ENCODE measurements at places on chromosomes 6 and 20. TPM values are rescaled to one million over a fixed set of nuclear protein-coding genes. Genes with fewer than 3 reads are reported as not detected.

The PDE10A gene
- 6.8 TPM for polyA plus RNA-seq

The TAGAP gene
- 0.37 TPM for polyA plus RNA-seq

The WFDC11 gene
- not detected for polyA plus RNA-seq

The RBBP9 gene
- polyA plus RNA-seq, result 3.2 TPM

The MAPK14 gene
- 18.2 TPM for polyA plus RNA-seq

The MOXD1 gene
- polyA plus RNA-seq, result 0.80 TPM

The FILIP1 gene
- 73.2 TPM for polyA plus RNA-seq

The MCCD1 gene
- polyA plus RNA-seq, result not detected

The TXNDC5 gene
- polyA plus RNA-seq, result 65.6 TPM

The PPP1R14C gene
- 41.9 TPM for polyA plus RNA-seq

The FOXA2 gene
- not detected for polyA plus RNA-seq

The CDH4 gene
- not detected for polyA plus RNA-seq

The LY6G6F gene
- polyA plus RNA-seq, result not detected

The NHSL1 gene
- polyA plus RNA-seq, result 14.9 TPM

The MTFR2 gene
- polyA plus RNA-seq, result 0.20 TPM

The EDN1 gene
- polyA plus RNA-seq, result 7.8 TPM

- no peak for DNase-seq
These were observed 96.9 kb downstream of the FAM120B start for GRCh38 chr6:170403451-170403850.

DNA sequence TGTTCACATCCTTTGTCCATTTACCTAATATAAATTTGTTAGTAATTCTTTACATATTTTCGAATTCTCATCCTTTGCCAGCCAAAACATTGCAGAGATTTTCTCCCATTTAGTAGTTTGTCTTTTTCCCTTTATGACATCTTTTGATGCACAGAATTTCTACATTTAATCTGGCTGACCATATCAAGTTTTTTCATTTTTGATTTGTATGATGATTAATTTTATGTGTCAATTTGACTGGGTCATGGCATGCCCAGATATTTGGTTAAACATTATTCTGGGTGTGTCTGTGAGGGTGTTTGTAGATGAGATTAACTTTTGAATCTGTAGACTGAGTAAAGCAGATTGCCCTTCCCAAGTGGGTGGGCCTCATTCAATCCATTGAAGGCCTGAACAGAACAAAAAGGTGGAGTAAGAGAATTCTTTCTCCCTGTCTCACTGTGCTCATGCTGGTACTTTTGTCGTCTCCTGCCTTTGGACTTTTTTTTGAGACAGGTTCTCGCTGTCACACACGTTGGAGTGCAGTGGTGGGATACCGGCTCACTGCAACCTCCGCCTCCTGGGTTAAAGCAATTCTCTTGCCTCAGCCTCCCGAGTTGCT lies 72.1 kb upstream of the EPB41L1 start:
- no peak for DNase-seq

GRCh38 chr6:156269751-156270369 lies 507.3 kb upstream of the ARID1B start:
- DNase-seq, result no peak

DNA sequence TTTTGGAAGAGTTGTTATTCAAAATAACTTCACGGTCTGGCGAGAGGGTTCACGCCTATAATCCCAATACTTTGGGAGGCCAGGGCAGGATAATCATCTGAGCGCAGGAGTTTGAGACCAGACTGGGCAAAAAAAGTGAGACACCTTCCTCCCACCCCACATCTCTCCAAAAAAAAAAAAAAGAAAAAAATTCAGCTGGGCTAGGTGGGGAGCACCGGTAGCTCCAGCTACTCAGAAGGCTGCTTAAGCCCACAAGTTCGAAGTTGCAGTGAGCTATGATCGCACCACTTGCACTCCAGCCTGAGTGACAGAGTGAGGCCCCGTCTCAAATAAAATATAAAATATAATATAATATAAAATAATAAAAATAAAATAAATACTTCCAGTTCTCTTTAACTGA lies 10.4 kb downstream of the OR2B2 start:
- DNase-seq, result no peak

- DNase-seq, result no peak
These were observed 5.8 kb downstream of the DEFB123 start for GRCh38 chr20:31446084-31446819.

DNA sequence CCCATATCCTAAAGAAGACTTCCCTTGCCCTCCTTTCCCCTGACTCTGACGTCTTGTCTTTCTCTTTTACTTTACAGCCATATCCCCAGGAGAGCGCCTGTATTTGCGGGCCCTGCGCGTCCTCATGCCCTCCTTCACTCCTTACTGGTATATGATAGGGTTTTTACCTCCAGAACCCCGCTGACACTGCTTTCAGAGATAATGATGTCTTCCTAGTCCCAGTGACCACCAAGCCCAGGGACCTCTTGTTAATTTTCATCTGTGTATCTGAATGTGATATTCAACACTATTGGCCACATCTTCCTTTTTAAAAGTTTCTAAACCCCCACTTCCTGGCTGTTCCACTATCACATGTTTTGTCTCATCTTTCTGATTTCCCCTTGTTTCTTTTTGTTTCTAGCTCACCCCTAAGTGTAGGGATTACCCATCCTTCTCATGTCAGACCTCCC lies 102.0 kb downstream of the HIVEP1 start:
- no peak for DNase-seq

- DNase-seq, result no peak
These were observed 370.3 kb downstream of the RFPL4B start for GRCh38 chr6:112717401-112717800.

GRCh38 chr6:64811119-64811518 lies 895.9 kb downstream of the EYS start:
- no peak for DNase-seq

DNA sequence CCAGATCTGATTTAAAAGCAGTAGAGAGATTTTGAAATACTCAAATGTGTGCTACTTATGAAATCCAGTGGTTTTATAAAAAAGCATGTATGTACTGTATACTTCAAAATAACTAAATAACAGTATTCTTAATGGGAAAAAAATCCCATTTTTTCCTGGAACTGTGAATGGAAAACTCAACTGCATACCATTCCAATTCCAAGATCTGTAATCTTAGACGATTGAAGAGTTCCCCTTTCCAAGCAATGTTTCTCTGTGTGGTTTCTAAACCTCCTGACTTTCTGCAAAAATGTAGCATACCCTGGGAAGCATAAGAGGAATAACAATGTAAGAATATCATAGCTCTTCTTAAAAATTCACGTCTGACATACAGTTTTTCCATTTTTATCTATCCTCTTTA lies 40.3 kb upstream of the HIVEP2 start:
- DNase-seq, result no peak

- DNase-seq, result no peak
These were observed 221.7 kb downstream of the ARID1B start for GRCh38 chr6:156998794-156999330.

GRCh38 chr6:46059608-46060007 lies 43.9 kb upstream of the CLIC5 start:
- no peak for DNase-seq

- no peak for DNase-seq
These were observed 24.5 kb upstream of the FAM135A start for GRCh38 chr6:70388814-70389213.

DNA sequence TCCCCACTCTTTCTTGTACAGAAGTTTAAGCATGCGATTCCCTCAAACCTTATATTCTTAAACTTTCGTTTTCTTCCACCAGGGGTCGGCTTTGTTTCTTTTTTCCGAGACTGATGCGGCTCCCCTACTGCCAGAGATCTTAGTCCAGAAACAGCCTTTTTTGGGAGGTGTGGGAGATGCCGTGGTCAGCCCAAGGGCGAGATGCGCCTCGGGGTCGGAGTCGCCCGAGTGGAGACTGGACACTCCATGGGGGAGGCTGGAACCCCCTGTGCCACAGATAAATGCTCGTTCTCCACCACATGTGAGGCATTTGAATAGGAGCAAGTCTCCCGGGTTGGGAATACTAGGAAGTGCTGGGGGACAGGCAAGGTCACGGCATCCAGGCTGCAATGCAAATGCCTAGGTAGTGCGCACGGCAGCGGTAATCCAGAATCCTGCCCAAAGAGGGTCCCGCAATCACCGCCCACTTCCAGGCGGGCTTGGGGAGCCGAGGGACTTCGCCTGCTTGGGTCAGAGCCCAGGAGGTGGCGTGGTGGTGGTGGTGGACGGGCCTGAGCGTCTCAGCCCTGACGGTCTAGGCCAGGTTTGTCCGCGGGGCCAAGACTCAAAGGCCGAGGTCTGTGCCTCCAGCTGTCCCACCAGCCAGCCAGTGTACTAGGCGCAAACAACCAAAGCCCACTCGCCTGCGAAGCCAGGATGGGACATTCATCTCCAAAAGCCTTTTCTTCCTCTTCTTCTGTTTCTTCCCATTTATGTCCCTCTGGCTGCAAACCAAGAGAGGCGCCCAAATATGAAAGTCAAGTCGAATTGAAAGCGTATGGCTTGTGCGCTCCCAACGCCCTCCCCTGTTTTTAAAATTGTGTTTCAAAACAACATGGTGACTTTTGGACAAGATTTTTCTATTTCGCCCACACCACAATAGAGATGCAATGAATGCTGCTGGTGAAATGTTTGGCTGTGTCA lies 39.3 kb upstream of the OSTM1 start:
- DNase-seq, result no peak

DNA sequence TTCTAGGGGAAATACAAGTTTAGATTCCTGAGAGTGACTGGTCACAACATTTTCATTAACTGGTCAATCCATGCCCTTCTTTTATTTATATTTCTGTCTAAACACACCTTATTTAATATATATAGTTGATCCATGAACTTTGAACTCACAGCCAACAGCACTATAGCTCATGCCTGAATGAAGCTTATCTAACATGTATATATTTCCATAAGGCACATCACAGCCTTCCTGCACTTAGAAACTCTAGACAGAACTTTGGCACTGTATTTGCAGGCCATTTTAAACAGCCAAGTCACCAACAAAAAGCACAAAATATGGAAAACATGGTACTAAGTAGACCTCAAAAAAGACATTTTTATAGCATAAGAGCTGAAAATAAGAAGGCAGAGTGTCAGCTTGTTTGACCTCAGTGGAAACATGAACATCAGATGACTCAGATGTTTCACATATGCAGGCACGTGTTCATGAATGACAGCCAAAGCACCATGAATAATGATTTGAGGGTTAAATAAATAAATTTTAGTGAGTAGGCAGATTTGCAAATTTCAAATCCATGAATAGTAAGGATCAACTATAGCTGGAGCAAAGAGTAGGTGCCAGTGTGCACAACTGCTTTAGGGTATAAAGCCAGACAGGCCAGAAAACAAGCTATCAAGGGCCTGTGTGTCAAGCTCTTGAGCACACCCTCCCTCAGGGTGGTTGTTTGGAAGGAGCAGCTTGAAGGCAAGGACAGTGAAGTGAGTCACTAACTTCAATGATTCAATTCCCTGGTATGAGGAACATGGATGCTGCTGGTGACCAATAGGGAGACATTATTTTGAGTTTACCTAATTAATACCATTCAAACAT lies 88.9 kb upstream of the NT5E start:
- DNase-seq, result no peak

- DNase-seq, result no peak
These were observed 122.4 kb downstream of the MRPL14 start for GRCh38 chr6:44004625-44005506.

GRCh38 chr6:113818578-113818977 lies 38.6 kb upstream of the MARCKS start:
- no peak for DNase-seq

- no peak for DNase-seq
These were observed 300.1 kb upstream of the KCNQ5 start for GRCh38 chr6:72321788-72322187.

DNA sequence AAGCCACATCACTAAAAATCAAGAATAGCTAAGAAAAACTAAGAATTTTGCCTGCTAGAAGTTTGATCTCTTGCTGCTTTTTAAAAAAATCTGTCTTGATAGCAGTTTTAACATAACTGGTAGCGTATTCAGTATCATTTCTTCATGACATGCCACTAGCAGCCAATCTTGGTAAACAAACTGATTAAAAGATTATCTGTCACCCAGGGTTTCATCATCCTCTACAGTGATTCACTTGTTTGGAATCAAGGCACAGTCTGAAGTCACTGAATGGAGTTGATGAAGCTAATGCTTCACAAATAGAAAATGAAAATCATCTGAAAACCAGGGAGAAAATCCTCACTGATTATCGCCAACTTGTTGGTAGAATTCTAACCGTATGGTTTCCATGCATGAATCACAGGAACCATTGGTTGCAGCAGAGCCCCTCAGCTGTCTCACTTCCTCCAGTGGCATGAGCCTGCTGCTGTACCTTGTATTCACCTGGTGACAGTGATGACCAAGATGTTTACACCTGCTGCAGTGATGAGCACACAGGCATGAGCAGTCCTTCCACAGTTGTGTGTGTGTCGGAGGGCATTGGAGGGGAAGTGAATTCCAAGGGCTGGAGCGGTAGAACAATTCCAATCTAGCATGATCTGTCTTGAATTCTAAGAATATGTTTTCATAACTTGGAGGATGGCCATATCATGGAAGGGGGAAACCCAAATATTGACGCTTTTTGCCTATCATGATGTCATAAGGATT lies 275.0 kb downstream of the KHDC1L start:
- DNase-seq, result no peak

DNA sequence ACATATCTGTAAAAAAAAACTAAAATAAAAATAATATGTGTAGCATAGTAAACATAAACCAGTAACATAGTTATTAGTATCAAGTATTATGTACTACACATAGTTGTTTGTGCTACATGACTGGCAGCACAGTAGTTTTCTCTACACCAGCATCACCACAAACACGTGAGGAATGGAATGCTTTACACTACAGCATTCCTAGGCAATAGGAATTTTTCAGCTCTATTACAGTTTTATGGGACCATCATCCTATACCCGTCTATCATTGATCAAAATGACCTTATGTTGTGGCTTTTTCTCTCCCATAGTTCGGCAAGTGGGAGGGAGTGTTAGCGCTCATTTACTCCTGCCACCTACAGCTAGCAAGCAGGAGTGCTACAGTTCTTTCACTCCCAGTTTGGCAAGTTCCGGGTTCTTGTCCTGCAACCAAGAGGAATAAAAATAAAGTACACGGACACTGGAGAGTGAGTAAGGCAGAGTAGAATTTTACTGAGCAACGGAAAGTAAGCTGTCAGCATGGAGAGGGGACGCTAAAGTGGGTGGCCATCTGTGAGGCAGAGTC lies 196.8 kb upstream of the HSF2 start:
- DNase-seq, result no peak

DNA sequence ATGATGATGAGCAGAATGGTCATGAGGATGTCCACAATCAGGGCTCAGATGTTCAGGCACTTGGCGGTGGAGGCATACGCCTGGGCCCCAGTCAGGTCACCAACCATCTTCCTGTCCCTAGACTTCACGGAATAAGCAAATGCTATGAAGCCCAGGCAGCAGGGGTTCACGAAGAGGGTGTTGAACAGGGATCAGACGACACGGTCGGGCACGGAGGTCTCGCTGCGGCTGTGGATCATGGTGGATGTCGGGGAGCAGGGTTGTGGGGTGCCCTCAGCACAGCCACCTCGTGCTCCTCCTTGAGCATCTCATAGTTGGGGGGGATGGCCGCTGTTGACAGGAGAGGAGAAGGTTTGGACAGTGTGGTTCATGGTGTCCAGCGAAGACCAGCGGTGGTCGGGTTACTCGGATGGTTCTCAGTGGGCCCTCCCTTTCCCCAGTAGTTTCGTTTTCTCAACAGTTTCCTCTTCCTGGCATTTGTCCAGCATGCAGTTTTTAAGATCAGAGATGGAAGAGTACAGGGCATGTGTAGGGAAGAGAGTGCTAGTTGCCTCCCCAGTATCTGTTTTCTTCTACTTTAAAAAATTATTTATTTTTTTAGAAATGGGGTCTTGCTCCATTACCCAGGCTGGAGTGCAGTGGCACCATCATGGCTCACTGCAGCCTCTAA lies 20.3 kb upstream of the SPDEF start:
- DNase-seq, result no peak
